ENCODE measurements at places on chromosomes 6 and 20. TPM values are rescaled to one million over a fixed set of nuclear protein-coding genes. Genes with fewer than 3 reads are reported as not detected.

The TRPC4AP gene
- 47.5 TPM for polyA plus RNA-seq

The IP6K3 gene
- polyA plus RNA-seq: 0.16 TPM

GRCh38 chr20:36334281-36335205 is 28.4 kb downstream of the DLGAP4 start:
- no peak for DNase-seq

DNA sequence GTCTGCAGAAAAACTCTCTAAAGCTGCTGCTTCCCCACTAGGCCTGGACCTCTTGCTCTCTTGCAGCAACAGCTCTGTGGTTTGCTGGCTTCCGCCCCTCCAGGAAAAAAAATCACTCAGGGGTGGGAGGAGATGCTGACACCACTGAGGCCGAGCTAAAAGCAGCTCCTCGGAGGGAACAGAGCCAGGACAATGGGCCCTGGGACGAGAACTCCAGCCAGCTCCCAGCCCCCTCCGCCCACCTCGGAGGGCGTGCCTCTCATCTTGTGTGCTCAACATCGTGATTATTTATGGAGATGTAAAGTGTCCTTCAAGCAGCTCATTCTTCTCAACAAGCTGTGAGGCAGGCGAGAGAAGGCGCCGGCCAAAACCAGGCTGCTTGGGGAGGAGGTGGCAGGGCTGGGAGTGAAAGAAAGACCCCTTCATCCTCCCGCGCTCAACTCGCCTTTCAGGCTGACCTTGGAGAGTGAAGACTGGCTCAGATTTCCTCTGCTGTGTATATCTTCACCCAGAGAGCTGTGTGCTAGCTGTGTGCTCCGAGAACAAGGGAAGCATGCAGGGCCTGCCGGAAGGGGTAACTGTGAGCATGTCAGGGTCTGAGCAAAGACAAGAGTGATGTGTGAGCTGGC is 53.5 kb upstream of the LRFN2 start:
- no peak for DNase-seq

DNA sequence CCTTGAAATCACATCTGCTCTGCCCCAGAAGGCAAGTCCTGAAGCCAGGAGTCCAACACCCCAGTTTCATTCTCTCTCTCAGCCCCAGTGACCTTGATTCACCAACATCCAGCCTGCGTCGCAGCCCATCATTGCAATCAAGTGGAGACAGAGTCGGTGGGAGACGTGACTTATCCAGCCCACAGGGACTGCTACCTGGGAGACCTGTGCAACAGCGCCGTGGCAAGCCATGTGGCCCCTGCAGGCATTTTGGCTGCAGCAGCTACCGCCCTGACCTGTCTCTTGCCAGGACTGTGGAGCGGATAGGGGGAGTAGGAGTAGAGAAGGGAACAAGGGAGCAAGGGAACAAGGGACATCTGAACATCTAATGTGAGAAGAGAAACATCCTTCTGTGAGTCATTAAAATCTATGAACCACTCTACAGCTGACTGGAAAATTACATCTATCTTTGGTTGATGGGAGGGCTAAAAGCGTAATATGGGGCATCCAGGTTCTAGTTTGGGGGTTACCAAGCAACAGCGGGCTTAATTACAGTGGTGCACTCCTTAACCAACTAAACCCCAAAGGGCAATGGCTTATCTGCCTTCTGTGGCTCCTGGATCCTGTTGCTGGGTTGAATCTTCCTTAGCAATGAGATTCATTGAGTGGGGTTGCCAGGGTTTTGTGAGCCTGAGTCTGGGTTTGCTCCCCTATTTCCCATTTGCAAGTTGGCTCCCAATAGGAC is 2.5 kb downstream of the LY6G6D start:
- peak; percentile 83 for DNase-seq

DNA sequence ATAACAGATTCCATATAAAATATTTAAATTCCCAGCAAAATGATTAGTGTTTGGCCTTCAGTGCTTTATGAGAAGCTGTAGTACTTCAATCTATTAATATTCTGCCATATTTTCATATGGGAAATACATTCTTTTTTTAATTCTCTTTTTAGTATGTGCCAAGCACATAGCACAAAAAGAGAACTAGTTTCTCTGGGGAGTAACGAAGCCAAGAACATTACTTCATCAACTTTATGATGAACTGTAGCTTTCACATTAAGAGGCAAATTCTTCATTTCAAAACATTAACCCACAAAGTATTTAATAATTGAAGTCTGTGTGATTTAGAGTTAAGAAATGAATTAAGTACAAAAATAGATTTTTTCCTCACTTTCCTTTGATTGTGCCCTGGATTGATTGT is 281.0 kb upstream of the EYS start:
- no peak for DNase-seq

DNA sequence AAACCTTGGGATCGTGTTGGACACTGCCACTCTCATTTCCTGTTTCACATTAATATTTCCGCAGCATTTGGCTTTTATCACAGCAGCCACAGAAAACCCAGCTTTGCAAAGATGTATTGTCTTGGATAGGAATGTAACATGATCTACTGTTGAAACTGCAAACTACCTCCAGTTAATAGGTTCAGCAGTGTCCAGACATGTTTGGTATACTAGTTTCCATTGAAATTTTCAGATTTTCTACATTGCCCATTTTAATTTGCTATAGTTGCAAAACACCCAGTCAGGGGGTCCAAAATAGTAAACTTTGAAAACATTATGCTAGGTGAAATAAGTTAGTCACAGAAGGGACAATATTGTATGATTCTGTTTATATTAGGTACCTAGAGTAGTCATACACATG is 3.3 kb downstream of the ANKRD6 start:
- DNase-seq: no peak

DNA sequence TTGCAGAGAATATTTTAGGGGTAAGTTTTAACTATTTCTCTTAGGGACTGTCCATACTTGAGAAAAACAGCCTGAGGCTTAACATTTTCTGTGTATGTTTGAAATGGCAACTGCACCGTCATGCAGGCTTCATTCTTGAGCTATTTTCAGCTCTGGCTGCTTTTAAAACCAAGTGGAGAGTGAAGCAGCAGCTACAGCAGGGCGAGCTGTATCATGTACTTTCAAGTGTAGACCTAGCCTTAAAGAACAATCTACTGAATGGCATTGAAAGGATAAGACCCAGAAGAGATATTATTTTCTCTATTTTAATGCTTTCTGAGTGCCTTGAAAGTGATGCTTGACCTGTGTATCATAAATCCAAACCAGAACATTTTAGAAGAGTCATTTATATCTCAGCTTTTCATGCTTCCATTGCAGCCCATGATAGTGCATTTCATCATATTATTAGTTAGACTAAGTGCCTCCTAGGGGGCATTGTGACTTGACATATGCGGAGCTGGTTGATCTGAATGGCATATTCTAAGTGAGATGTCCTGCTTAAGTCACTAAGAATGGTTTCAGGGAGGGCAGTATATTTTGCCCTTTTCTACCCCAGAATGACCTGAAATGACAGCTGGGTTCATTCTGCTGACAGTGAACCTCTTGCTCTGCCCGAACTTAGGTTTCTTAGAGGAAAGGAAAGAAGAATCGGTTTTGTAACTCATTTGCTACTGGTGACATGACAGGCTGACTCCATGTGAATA is 85.3 kb downstream of the NKAIN2 start:
- no peak for DNase-seq

DNA sequence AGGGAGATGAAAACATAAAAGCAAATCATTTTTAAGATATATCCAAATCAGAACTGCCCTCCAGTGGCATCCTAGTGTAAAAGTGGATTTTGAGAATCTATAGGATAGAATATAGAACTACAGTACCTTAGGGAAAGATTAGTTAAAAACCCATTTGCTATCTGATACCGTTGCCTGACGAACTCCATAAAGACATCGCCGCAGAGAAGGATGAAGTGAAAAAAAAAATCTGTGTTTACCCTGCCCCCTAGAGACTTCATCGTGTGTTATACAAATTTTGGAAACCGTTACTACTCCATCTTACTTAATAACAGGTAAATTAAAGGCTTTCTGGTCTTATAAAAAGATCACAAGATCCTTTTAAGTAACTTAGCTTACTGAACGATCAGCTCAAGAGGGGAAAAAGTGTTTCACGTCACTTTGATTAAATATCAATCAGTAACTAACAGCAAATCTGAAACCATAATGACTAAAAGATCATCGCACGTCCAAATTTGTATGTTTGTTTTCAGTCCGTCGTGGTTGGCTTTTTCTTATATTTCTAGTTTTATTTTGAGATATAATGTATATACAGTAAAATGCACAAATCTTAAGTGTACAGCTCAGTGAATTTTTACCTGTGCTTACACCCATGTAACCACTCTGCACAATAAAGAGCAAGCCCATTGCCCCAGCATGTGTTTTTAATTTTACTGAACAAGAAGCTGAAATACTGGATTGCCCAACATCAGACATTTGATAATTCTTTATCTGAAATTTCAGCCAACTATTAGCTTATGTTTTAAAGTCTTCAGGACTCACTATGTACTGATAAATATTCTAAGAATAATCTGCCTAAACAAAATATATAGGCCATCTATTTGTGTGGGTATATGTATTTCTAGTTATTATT is 881 bp upstream of the MCM3 start:
- DNase-seq: peak; percentile 28

The CST4 gene
- not detected for polyA plus RNA-seq

DNA sequence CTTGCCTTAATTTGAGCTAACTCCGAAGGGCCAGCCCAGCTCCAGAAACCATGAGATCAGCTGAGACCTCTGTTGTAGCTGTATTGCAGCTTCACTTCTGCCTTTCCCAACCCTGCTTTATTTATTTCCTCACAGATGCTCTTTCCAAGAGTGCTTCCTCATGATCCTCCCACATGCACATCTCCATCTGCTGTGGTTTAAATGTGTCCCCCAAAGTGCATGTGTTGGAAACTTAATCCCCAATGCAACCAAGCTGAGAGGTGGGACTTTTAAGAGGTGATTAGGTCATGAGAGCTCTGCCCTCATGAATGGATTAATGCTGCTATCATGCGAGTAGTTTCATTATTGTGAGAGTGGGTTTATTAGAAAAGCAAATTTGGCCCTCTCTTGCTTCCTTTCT is 164.4 kb upstream of the TAB2 start:
- no peak for DNase-seq

DNA sequence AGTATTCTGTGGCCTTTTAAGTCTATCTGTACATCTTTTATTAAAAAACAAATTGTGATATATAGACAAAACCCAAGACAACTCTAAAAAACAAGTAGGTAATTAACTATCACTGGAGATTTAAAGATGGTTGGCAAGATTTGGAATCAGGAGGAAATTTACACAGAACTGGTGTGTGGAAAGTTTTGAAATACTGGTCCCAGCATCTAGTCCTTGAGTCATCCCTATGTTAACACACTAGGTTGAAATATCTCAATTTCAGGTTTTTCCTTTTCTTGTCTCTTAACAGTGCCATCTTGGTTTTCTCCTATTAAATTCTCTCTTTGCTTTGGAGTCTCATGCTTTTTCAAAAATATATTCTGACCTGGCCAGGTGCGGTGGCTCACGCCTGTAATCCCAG is 27.5 kb downstream of the SASH1 start:
- no peak for DNase-seq

- DNase-seq: no peak
Measured at GRCh38 chr6:39367700-39368099, 45.2 kb upstream of the KCNK16 start.

Data from GM23338 (cell line).